ENCODE measurements at places on chromosomes 2 and 18.

GRCh38 chr2:86225581-86225980 lies 26.3 kb downstream of the MRPL35 start:
- no peak for DNase-seq

DNA sequence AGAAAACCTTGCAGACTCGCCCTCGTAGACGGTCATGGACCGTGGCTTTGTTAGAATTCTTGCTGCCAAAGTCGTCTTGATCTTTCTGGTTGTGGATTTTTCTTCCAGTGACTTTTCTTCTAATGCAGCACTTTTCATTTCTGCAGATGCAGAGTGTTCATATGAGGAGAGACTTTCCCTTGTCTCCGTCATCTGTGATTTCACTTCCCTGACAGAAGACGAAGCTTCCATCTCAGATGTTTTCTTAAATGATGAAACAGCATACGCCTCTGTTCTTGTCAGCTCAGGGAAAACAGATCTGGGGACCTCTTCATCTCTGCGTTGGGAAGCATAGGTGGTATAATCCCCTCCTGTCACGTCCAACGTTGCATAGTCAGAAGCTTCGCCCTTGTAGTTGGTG lies 50.9 kb downstream of the PLEKHA3 start:
- DNase-seq = no peak

DNA sequence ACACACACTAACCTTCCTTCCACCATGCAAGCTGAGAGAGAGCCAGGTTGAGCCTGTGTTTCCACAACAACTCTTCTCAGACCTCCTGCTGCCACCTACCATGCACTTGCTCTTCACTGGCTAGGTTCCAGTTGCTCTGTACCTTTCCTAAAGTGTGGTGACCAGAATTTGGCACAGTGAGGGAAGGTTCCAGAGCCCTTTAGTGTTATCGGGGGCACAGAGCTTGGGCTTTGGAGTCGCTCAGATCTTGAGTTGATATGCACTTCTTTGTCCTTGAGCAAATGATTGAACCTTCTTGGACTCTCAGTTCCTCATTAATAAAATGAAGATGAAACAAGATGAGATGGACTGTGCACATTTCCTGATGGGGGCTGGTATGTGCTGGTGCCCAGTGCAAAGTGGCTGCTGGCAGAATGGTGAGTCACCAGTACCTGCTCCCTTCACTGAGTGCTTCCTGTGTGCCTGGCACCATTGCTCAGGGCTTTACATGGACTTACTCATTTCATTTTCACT lies 47.1 kb downstream of the NEDD4L start:
- no peak for DNase-seq

GRCh38 chr2:222362336-222362735 lies 62.0 kb upstream of the SGPP2 start:
- DNase-seq = no peak

DNA sequence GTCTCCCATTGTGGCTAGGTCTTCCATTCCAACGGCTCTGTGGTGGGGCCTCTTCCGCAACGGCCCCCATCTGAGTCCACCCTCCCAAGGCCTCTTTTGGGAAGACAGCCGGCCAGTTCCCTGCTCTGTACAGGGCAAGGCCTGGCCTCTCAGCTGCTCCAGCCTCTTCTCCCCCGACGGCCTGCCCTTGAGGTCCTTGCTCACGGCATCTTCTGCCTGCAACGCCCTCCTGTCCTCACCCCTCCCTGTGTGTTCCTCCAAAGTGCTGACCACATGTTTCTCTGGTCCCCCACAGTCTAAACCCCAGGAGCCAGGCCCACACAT lies 16.0 kb downstream of the HS6ST1 start:
- DNase-seq = no peak

DNA sequence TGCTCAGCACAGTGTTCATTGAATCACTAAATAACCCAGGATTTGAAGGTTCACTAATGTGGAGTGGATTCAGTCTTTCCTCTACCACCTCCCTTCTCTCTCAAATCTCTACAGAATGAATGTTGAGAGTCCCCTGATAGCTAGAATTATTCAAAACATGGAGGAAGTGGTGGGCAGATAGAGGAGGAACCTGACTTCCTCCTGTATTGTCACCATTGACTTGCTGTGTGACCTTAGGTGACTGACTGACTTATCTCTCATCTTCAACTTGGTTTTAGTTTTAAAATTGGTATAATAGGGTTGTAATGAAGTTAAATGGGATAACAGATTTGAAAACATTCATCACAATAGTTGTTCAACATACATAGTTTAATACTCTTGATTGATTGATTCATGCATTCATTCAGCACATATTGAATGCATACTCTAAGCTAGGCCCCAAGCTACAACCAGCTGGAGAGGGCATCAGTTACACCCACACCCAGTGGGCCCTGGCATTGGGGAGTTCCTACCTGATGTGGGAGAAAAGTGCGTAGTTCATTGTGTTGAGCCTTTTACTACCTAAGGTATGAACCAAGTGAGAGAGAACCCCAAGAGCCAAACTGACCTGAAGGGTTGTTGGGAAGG lies 96.0 kb downstream of the WDR7 start:
- DNase-seq = no peak

- no peak for DNase-seq
Measured at GRCh38 chr2:190794377-190794776, 86.2 kb upstream of the GLS start.

GRCh38 chr2:111219285-111219684 lies 98.6 kb downstream of the BCL2L11 start:
- no peak for DNase-seq

DNA sequence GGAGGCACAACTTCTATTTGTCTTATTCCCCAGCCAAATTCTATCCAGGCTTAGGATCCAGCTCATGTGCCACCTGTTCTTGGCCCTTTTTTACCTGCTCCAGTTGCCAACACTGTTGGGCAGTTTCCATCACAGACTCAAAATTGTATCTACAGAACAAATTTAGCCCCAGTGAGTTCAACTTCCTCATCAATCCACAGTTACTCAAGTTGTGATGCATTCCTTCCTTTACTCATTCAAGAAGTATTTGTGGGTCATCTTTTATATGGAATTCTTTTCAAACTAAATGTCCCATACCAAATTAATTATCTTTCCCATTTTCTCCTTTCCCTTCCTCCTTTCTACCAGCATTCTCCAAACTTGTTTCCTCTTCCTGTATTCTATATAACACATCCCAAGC lies 12.7 kb upstream of the DDX18 start:
- no peak for DNase-seq

DNA sequence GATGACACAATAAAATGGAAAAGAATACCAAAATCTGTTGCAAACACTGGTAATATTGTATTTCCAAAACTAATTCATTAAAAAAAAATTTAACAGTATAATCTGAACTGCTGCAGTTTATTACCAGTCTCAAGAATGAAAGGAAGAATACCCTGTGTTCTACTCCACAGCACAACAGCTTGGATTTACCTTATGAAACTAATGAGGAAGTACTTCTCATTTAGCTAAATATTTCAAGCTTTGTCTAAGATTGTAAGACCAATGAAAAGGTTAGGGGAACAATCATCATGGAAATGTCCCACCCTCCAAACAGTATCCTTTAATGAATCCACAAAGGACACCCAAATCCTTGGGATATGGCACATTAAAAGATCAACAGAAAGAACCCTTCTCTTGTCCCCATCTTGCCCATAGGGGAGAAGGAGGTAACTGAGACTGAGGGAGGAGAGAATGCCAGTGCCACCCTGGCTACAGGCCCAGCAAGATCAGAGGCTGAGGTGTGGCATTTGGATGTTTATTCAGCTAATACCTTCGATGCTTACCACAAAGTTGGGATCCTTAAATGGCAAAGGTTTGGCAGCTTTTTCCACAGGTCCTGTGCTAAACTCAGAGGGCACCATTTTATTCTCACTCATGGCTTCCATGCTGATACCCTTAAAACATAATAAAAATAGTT lies 17.7 kb downstream of the INO80C start:
- no peak for DNase-seq

- no peak for DNase-seq
Measured at GRCh38 chr2:98524168-98524567, 79.5 kb downstream of the INPP4A start.

DNA sequence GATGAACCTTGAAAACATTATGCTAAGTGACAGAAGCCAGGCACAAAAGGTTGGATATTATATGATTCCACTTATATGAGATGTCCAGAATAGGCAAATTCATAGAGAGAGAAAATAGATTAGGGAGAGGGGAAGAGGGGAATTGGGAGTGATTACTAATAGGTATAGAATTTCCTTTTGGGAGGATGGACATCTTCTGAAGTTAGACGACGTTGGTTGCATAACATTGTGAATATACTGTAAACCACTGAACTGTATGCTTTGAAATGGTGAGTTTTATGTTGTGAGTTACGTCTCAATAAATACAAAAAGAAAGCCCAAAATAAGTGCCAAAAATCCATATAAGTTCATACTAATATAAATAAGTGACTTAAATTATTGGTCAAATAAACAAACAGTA lies 18.6 kb upstream of the CYP26B1 start:
- no peak for DNase-seq

DNA sequence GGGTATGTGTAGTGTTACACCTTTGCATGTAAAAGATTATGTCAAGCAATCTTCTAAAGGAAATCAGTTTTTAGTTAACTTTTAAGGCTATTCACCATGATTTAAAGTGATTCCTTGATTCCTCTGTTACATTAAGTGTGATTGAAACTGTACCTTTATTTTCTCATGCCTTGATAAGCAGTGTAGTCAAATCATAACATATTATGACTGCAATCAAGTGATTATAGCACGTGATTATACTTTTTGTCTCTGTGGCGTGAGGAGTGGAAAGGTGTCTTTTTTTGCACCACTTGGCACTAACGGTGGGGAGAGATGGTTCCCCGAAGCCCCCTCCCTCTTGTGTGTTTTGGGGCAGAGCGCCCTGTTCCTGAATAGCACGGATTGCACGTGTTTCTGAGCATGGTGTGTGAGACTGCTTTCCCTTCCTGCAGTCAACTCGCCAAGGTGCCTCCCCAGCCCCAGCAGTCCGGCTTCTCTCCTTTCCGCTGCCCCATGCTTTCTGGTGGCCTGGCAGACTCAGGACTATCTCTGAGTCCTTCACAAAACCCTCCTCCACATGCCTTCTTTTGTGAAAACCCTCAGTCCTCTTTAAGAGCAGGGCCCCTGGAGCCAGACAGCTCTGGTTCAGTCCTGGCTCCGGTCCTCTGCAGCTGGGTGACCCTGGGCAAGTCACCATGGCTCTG lies 68.4 kb downstream of the AGAP1 start:
- DNase-seq = no peak

DNA sequence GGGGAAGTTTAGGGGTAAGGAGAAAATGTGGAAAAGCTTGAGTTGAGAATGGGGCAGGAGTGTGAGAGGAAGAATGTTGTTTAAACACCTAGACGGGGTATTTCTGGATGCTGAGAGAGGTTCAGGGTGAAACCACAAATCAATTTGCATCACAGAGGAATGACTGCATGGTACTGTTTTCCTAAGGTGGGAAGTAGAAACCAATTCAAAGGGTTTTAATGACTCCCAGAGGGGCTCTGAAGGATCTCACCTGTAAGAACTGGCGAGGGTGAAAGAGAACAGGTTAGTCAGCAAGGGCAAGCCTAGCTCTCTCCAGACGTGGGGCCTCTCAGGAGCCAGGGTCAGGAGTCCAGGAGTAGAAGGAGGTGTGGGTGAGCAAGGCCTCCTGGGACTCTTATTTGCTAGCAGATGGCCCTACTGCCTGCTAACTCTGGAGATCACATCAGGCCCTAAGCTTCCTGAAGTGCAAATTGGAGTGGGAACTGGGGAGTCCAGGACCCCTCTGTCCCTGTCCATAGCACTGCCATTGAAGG lies 133.0 kb upstream of the CELF4 start:
- DNase-seq = no peak

DNA sequence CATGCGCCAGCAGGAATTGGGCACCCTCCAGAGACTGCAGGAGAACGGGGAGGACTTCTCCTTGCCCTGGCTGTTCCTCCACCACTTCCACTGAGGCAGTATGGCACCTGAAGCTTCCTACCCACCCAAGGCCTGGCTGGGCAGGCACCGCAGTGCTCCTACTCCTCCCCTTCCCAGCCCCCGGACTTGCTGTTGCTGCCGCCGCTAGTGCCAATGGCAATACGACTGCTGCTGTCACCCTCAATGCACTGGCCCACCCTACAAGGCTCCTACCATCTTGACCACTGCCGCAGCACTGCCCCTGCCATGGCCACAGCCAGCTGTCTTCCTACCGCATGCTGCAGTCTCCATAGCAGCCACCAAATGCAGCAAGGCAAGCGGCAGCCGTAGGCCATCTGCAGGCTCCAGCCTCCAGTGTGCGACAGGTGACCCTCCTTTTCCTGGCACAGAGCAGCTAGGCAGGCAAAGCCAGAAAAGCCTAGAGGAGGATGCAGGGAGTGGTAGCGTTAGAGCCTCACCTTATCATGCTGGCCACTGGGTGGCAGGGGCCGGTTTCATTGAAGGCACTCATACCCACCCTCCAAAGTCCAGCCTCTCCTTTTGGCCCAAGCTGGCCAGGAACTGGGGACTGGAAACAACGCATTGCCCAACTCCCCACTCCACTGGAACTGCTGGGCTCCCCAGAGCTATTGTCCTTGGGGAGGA lies 47.4 kb upstream of the ANKRD62 start:
- DNase-seq = no peak

DNA sequence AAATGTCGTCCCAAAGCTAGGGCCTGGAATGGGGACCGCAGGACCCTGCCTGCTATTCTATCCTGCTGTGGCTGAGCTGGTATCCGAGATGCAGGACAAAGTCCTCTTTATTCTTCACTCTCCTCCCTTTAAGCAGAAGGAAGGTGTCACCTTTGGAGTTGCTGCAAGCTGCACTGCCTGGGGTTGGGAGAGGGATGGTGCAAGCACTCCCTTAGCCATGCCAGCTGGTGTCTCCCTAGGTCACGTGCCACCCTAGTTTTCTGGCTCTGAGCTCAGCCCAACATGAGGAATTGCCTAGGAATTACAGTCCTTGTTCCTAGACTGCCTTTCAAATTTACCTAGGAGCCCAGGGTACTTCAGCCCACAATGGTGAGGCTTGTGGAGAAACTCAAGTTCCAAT lies 21.4 kb upstream of the FAM228A start:
- DNase-seq = no peak

DNA sequence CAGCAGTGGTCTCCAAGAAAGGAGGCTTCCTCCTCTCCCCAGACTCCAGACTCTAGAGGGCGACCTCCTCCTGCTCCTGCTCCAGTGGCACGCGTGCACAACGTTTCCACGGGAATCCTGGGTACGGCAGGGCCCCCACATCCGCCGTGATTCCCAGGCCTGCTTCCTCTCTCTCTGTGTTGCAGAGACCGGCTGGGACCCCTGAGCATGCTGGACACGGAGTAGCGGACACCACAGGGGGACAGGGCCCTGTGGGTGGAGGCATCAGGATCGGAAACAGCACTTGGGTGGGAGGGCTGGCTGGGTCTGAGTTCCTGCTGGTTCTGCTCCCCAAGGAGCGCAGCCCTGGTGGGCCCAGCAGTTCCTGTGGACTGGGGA lies 75.9 kb upstream of the SLC35G4 start:
- DNase-seq = no peak

GRCh38 chr2:40430776-40431599 lies 20.9 kb downstream of the SLC8A1 start:
- DNase-seq = no peak
